Stimulated activated CD8-positive, alpha-beta memory T cell treated with anti-CD3 and anti-CD28 coated beads, Interleukin-7, amount 100 ng/mL, for 1 hour (primary cell): ENCODE measurements at places on chromosomes 6 and 20.

DNA sequence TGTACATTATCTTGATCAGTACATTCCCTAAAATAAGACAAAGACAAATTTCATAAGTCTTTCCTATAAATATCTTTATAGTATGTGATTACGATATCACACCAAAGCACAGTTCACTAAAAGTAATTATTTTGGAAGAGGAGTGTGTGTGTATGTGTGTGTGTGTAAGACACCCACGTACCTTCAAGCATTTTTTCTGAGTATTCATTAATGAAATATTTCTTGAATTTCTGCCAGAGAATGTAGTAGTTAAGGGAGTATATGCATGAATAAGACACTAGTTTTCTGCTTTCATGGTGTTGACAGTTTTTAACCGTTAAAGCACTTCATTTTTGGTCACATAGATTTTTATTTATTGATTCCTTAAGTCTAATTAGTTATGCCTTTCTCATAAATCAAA is 36.8 kb downstream of the MANEA start:
- DNase-seq: no peak

DNA sequence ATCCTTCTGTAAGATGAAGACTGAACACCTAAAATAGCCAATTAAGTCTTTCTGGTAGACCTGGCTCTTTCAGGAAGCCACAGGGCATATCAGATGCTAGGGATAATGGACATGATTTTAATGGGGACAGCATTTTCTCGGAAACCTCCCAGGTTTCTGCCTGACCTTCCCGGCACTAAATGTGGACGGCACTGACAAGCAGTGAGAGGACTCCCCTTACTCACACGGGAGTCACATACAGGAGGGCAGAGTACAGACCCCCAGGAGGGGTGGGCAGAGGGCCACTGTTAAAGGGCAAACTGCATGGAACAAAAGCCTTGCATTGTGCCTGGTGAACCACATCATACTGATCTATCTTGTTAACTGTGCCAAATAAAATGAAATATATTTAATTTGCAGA is 19.9 kb downstream of the PSMG4 start:
- no peak for DNase-seq

DNA sequence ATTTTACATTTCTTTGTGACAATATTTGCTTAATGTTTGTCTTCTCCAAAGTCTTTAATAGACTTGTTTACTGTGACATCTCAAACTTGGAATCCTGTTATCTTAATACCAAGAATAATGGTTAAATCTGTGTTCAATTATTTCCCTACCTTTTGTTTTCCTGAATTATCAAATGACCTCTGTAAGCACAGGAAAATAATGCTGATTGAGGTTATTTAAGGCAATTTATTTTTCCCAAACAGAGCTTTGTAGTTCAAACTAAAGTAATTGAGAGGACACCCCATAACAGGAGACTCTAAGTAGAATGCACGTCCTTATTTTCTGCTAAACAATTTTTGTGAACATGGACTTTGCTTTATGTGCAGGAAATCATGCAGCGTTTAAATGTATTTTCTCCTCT is 195.0 kb downstream of the BTBD3 start:
- DNase-seq: no peak

DNA sequence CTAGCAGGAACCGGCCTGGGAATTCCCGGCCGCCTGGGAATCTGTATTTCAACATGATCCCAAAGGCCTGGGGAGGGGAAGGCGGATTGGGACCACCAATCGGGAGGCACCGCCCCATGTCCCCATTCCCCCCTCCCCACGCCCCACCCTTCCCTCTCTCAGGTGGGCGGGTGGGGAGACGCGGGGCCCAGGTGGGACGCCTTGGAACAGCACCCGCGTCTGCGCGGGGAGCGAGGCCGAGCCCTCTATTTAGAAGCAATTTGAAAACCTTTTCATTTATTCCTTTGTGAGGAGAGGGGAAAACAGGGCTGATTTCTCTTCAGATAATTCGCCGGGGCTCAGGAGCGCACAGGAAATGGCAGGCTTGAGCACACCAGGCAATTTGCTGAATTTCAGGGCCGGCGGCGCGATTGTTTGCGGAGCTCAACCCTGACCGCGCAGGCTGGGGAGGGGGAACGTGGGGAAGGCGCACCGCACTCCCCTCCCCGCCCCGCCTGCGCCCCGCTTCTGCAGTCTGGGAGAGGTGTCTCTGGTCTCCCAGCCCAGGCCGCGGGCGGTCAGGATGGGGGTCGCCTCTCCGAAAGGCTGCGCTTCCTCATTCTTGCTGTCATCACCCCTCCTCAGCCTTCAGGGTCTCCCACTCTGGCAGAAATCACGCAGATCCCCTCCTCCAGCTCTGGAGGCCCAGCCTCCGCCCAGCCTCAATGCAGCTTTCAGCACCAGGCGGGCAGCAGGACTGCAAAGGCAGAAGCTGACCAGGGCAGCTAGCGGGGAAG is 170.0 kb downstream of the GRM4 start:
- no peak for DNase-seq

DNA sequence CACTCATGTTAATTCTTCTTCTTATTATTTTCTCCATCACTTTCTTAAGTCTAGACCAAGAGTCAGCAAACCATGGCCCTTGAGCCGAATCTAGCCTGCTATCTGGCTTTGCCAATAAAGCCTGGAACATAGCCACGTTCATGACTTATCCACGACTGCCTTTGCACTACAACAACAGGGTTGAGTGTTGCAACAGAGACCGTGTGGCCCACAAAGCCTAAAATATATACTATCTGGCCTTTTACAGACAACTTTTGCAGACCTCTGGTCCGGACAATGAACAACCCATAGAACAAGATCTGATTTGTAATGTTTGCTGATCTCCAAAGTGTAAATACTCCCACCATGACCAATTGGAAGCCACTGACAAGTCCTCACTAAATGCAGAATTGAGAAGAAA is 140.5 kb upstream of the CDYL start:
- no peak for DNase-seq

DNA sequence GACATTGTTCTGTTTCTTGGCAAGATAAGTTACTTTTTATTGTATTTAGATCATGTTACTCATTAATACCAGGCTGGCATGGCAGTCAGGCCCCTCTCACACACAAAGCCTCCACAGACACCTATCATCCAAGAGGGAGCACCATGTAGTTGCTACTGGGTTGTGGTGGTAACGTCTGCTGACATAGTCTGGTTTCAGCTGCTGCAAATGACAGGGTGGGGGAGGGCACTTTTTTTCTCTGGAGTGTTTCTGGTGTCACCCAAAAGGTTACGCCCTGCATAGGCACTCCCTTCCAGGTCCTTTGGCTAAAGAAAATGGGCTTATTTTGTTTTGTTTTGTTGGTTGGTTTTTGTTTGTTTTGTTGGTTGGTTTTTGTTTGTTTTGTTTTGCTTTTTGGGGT is 236.4 kb upstream of the RIMS1 start:
- DNase-seq: no peak

- no peak for DNase-seq
Observed at GRCh38 chr6:3915076-3915791, 66.1 kb downstream of the FAM50B start.

- no peak for DNase-seq
Observed at GRCh38 chr6:154411076-154411475, 54.5 kb upstream of the IPCEF1 start.

DNA sequence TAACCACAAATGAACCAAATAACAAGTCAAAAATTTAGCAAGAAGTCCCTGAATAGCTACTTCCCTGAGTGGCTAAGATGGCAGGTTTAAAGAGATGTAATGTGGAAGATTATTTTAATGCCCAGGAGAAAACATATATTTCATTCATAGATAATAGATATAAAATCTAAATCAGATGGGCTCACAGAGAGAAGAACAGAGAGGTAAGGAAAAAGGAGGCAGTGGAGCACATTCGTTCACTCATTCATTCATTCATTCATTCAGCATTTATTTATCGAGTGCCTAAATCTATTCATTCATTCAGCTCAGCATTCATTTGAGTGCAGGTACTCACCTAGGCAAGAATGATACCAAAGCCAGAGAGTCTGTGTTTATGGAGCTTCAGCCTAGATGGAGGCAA is 32.1 kb upstream of the IYD start:
- DNase-seq: no peak

DNA sequence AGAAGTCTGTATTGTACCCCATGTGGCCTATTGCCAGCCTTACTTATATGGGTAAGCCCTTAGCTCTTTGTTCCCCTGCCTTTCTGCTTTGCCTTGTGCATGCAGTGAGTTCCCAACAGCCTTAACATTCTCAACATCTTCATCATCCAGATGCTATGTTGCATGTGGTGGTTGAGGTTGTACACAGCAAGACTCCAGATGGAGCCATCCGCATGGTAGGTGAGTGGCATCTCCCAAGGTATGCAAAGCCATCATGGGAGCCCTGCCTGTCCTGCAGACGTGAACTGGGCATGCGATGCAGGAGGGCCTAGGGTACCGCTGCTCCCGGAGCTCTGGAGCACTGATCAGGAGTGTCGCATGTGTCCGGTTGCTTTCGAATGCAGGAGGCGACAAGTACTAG is 16.1 kb downstream of the CEP43 start:
- no peak for DNase-seq

- no peak for DNase-seq
Observed at GRCh38 chr20:24388828-24389380, 80.5 kb upstream of the SYNDIG1 start.

- no peak for DNase-seq
Observed at GRCh38 chr6:23077772-23078171, 508.4 kb downstream of the HDGFL1 start.

- DNase-seq: no peak
Observed at GRCh38 chr6:22476811-22477390, 92.5 kb upstream of the HDGFL1 start.

- no peak for DNase-seq
Observed at GRCh38 chr20:50471231-50471630, 39.0 kb upstream of the PTPN1 start.

GRCh38 chr6:156347656-156348055 is 429.5 kb upstream of the ARID1B start:
- DNase-seq: no peak

GRCh38 chr6:3648724-3649123 is 102.8 kb downstream of the PXDC1 start:
- DNase-seq: no peak

DNA sequence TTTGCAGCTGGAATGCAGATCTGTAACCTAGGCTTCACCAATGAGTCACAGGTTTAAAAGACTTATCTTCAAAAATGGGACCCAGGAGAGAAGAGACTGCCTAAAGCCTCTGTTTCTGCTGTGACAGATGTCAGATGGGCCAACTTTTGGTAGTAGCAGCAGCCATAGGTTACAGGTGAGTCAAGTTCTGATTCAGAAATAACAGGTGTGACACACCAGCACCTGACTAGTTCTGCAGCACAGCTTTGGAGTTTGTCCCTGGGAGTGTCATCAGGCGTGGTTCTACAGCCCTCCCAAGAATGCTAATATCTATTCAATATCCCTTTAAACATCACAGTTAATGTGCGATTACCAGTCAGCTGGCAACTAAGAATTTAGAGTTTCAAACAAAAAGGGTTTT is 121.9 kb upstream of the BTN3A2 start:
- DNase-seq: no peak
